ENCODE measurements at places on chromosomes 5 and 9. TPM values are rescaled to one million over a fixed set of nuclear protein-coding genes. Genes with fewer than 3 reads are reported as not detected.

DNA sequence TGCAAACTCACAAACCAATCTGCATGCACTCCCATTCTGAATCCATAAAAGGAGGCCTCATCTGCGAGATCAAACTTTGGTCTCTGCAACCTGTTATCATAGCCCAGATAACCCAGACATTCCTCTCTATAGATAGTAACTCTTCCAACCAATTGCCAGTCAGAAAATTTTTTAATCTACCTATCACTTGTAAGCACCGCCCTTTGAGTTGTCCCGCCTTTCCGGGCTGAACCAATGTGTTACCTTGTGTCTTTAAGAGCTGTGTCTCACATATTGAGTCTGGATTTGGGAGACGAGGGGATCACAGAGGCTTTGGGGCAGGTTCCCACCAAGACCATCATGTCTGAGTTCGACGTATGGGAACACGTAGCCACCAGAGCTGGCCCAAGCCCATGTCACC, 91.1 kb upstream of the PPP1R26 start:
- no peak for DNase-seq

The TLE4 gene
- total RNA-seq = 64.6 TPM

- no peak for DNase-seq
Observed at GRCh38 chr9:104682642-104683041, 11.7 kb upstream of the OR13D1 start.

DNA sequence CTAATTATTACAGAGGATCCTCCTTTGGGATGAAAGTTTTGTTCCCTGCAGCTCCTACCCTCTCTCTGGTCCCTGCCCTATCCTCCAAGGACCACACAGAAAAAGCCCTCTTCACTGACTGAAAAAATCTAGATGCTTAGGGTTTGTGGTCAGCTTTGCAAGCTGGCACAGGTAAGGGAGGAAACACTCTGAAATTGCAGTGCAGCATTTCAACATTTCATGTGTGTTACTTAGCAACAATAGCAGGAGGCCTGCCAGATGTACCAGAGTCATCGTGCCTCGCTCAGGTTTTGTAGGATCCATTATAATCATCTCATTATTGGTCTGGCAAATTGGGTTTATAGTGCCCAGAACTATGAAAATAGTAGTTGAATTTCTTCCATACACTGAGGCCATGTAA, 109.5 kb downstream of the PALM2AKAP2 start:
- DNase-seq = no peak

The CDX1 gene
- total RNA-seq = not detected

GRCh38 chr5:81182396-81183390, 50.4 kb upstream of the CKMT2 start:
- no peak for DNase-seq

The FBP2 gene
- 48.4 TPM for total RNA-seq

- DNase-seq = no peak
Observed at GRCh38 chr5:127386557-127386956, 96.0 kb downstream of the MEGF10 start.

DNA sequence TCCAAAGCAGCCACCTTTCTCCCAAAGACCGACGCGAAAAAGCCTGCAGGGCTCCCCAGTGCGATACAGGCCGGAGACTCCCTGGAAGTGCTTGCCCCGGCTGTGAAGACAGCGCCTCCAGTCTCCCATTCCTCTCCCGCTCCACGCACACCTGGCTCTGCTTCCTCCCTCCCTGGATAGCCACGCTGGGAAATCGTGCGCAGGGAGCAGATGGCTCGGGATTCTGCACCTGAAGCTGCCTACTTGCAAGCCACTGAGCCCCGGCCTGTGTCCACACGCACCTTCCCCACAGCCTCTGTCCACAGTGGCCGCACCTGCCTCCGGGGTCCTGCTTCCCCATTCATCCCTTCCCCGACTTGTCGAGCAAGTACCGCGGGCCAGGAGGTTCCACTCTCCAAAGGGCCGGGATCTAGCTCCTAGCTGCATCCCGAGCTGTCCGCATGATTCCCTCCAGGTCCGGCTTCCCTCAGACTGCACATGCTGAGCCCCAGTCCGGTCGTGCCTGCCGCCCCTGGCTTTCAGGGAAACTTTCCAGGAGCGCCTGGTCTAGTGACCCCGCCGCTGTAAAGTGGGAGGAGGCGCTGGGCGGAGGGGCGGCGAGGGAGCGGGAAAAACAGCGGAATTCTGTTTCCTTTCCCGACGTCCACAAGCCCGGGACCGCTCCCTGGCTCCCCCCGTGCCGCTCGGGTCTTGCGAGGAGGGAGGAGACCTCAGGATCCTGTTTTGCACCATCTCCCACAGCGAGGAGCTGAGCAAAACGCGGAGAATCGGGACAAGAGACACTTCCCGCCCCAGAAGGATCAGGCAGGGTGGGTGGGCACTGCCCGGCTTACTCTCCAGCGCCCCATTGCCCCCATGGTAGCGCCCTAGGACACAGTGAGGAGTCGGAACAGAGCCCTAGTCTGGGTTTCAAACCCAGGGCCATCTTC, 2.0 kb downstream of the SEMA6A start:
- DNase-seq = no peak
